NCI-H1694 treated with DMSO at 0.1 percent for 48 hours (cell line): ENCODE measurements at places on chromosomes 16 and 17.

GRCh38 chr17:69812240-69812837 is 262.7 kb upstream of the KCNJ16 start:
- DNase-seq: no peak

GRCh38 chr16:58462089-58462488 is 37.9 kb upstream of the NDRG4 start:
- DNase-seq: no peak

DNA sequence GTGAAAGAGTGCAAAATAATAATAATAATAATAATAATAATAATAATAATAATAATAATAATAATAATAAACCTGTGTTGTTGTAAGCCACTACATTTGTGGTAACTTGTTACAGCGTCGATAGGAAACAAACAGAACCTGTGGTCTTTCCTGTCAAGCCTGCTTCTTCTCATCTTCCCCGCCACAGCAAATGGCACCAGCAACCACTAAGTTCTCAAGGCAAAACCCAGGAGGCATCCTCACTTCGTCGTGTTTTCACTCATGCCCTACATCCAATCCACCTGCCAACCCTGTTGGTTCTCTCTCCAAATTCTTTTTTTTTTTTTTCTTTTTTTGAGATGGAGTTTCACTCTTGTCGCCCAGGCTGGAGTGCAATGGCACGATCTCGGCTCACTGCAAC is 34.2 kb downstream of the ITGAE start:
- DNase-seq: no peak

DNA sequence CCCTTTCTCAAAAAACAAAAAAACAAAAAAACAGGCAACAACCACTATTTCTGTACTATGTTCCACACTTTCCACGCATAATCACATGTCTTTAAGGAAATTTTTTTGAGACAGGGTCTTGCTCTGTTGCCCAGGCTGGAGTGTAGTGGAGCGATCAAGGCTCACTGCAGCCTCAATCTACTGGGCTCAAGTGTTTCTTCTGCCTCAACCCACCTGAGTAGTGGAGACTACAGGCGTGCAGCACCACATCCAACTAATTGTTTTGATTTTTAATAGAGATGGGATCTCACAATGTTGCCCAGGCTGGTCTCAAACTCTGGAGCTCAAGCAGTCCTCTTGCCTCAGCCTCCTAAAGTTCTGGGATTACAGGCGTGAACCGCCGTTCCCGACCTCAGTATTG is 52.6 kb upstream of the BPTF start:
- no peak for DNase-seq

- DNase-seq: no peak
These were observed 131.0 kb upstream of the TNRC6C start for GRCh38 chr17:77827511-77827910.

DNA sequence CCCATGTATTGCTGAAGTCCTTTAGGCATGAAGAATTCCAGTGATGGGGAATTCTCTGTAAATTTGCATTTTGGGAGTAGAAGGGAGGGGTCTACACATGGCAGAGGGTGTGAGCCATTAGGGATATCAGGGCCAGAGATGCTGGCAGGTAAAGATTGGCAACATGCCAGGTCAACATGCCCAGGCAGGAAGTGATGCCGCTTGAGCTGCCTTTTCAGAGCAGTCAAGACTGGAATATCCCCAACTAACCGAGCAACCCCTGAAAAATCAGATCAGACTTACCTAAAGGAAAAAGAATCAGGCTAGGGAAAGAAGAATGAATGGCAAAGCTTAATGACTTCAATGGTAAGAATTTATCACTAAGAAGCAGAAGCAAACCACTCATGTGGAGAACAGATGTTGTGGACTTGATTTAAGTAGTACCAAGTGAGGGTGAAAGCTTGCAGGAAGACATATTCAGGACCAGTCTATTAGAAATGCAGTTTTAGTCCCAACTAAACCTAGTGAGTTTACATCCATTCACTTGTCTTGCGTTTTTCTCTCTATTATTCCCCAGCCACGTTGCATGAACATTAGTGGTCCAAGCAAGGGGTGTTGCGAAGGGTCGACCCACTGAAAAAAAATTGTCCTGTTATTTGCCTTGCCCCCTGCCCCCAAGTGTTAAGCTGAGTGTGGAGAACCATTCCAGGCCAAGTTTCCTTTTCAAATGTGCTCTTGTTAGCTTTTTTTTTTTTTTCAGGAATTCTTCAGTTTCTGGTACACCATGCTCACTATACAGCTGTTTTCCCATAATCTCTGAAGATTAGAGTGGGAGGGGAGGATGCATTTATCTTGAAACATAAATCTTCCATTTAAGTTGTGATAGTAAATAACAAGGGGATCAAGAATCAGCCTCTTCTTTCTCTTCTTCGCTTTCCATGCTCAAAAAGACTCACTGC is 105.2 kb downstream of the ABCA8 start:
- DNase-seq: no peak

DNA sequence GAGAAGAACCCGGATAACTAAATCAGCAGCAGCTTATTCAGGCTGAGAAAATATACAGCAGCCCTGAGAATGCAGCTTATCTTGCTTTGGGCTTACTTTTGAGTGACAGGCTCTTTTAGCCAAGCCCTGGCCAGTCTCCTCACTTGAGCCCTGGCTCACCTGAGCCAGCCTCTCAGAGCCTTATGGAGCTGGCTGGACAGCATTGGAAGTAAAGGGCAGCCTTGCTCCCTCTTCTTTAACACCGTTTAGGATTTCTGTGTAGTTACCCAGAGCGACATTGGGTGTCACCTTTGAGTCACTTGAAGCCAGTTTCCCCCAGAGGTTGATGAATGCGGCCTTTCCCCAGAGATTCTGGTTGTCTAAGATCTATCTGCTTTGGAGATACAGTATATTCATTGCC is 7.7 kb upstream of the NPIPB2 start:
- peak; percentile 35 for DNase-seq
